ENCODE measurements at places on chromosomes 2 and 18.

DNA sequence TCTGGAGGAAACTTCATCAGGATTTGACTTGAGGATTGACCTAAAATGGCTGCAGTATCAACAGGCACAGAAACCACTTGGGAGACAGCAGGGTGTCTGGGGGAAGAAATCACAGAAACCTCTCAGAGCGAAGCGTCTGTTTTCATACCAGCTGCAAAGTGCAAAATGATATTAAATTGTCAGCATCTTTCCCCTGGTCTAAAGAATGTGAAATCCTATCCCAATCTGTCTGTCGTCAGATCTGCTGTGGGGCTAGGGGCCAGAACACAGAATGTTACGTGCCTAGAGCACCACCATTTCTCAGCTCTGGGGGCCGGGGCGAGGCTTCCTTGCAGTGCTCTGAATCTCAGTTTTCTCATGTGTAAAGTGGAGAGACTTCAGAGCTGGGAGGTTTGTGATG is 54.1 kb upstream of the MYCN start:
- DNase-seq: no peak

- DNase-seq: no peak
Measured at GRCh38 chr18:39244242-39244641, 1678.6 kb upstream of the CELF4 start.

GRCh38 chr2:130828461-130828860 is 8.3 kb upstream of the ARHGEF4 start:
- no peak for DNase-seq

DNA sequence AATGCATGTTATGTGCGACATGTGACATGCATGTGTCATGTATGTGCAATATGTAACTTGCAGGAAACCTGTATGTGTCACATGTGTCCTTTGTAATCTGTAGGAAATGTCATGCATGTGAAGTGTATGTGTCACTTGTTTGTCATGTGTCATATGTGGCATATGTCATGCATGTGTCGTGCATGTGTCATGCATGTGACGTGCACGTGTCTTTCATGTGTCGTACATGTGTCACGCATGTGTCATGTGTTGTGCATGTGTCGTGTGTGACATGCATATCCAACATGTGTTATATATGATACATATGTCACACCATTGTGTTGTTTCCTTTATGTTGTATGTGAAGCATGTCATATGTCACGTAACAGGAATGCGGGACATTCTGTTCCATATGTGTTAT is 2153.2 kb upstream of the PIK3C3 start:
- no peak for DNase-seq

GRCh38 chr2:191030521-191031154 is 16.7 kb upstream of the STAT1 start:
- DNase-seq: no peak

DNA sequence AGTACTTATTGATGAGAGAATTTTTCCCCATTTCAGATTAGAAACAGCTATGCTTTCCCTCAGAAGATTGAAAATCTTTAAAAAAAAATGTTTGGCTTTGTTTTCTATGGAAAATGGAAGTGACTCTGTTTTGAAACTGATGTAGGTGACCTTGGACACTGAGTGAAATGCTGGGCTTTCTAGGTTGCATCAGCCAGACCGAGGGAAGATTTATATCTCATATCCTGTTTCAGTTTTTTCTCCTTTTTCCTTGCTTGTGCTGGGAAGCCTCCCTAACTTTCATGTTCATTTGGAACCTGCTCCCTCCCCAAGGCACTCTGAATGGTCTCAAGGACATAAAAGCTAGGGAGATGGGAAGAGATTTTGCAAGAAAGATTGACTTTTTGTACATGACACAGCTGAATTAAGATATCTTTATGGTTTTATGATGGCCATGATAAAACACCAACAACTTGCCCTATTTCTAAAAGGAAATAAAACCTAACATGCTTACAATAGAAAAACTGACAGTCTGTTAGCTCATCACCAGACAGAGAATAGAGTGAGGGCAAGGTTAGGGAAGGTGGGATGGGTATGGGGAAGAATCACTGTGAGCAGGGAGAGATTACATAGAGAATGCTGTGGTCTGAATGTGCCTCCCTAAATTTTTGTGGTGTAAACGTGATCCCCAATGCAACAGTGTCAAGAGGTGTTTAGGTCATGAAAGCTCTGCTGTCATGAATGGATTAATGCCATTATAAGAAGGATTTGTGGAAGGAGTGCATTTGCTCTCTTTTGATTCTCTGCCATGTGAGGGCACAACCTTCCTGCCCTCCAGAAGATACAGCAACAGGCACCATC is 249.7 kb downstream of the TPGS2 start:
- no peak for DNase-seq

DNA sequence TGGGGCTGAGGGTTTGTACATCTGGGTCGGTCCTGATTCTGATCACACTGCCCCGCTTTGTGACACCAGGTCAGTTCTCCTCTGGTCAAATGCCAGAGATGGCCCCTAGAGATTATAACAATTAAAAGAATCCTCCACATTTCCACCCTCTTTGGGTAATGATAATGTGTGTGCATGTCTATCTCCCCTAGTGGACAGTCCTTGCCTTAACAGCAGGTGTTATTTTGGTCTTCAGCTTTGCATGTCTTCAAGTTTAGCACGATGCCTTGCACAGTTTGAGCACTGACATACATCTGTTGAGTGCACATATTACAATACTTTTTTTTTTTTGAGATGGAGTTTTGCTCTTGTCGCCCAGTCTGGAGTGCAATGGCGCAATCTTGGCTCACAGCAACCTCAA is 25.7 kb upstream of the COX7A2L start:
- DNase-seq: no peak

DNA sequence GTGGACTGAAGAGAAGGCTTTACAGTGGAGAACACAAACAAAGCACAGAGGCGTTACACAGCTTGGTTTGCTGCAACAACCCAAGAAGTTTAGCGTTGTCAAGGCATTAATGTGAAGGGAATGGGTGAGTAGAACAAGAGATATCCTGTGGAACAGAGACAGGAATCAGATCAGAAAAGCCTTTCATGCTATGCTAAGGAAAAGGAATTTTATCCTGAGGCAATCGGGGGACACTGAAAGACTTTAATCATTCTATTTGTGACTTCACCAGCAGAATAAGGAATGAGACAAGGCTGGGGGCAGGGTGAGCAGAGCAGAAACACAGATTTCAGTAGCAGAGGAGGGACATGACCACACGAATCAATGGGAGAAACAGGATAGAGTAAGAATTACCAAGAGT is 600.7 kb downstream of the IRS1 start:
- no peak for DNase-seq

GRCh38 chr18:10659000-10659399 is 133.2 kb downstream of the NAPG start:
- no peak for DNase-seq

DNA sequence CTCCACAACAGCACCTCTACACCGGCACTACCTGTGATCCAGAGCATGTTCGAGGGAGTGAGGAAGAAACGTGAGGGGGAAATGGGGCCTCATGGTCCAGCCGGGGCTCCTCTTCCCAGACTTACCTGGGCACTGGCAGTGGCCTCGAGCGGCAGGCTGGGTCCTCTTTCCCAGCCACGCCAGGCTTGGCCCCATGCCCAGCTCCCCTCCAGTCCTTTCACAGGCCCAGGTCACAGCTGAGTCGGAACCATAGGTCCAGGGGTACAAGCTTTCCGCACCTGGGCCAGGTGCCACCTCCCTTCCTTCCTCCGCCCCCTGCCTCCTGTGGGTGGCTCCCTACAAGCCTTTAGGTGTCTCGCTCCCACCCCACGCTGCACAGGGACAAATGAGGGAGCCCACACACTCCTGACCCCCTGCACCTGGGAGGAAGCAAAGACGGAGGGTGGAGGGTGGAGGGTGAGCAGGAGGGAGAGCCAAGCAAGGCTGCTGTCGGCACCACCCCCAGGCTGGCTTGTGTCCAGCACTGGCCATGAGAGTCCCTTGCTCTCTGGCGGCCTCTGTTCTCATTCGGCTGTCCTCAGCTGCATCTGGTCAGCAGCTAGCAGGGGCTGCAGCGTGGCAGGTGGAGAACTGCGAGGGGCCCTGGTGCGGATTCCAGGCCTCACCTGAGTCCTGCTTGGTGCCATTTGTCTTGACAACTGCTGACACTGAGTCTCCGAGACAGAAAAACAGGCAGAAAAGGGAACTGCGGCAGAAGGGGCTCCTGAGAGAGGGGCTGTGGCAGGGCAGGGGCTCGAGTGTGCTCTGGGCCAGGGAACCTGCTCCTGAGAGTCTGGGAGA is 26.8 kb downstream of the ADRA2B start:
- DNase-seq: no peak
